T-helper 2 cell (primary cell): ENCODE measurements at places on chromosomes 1 and 21.

- DNase-seq = no peak
Observed at GRCh38 chr1:48227165-48228013, 4.9 kb downstream of the SLC5A9 start.

DNA sequence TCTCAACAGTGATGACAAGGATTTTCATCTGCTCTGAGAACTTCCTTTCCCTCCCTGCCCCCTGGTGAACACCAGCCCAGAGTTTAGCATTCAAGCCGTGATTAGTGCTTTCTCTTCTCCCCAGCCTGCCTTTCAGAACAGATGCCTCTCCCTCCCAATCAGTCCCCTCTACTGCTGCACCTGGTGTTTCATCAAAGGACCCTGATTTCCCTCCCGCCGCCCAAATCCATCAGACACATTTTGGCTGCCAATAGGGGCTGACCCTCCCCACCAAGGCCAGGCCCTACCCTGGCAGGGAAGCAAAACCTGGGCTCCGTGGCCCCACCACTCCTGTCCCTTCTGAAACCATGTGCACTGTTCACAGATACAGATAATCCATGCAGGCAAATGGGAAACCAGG lies 34.0 kb upstream of the KLHDC7A start:
- DNase-seq = no peak

- no peak for DNase-seq
Observed at GRCh38 chr1:247441606-247442005, 16.3 kb downstream of the OR2B11 start.

DNA sequence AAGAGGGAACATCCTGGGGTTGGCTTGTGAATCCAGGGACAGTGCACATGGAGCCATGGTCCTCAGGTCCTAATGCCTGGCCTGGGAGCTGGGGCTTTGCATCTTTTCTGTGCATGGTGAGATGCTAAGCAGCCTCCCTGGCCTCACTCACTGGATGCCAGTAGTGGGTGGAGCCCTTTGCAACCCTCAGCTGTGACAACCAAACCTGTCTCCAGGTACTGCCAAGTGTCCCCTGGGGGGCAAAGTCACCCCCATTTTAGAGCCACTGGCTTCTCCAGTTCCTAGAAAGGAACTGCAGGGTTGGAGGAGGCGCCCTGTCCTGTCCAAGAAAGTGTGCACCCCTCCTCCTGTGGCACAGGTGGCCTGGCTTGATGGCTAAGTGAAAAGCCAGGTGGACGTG lies 44.6 kb upstream of the GRIK3 start:
- no peak for DNase-seq

- no peak for DNase-seq
Observed at GRCh38 chr1:204829133-204829825, 41.4 kb upstream of the NFASC start.

- no peak for DNase-seq
Observed at GRCh38 chr21:28234326-28234725, 758.4 kb downstream of the LTN1 start.

GRCh38 chr1:246035060-246035541 lies 472.0 kb downstream of the SMYD3 start:
- no peak for DNase-seq

- no peak for DNase-seq
Observed at GRCh38 chr1:109527846-109528695, 11.6 kb upstream of the GPR61 start.
